ENCODE measurements at places on chromosomes 2 and 18. TPM values are rescaled to one million over a fixed set of nuclear protein-coding genes. Genes with fewer than 3 reads are reported as not detected.

DNA sequence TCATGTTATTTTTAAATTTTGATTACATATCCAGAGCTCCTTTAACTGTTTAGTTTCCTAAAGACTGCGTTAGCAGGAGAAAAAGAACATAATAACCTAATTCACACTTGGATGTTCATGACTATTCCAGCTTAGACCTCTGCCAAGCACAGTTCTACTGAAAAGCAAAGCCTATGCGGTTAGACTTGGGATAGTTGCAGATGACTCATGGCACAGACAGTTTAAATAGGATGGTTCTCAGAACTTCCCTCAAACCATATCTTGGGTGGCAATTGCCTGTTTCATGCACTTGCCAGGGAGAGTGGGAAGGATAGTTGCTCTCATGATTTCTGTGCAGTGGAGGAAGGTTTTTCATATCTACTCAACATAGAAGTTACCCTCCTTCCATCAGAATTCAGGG is 149.7 kb upstream of the KLHL29 start:
- DNase-seq, result no peak

DNA sequence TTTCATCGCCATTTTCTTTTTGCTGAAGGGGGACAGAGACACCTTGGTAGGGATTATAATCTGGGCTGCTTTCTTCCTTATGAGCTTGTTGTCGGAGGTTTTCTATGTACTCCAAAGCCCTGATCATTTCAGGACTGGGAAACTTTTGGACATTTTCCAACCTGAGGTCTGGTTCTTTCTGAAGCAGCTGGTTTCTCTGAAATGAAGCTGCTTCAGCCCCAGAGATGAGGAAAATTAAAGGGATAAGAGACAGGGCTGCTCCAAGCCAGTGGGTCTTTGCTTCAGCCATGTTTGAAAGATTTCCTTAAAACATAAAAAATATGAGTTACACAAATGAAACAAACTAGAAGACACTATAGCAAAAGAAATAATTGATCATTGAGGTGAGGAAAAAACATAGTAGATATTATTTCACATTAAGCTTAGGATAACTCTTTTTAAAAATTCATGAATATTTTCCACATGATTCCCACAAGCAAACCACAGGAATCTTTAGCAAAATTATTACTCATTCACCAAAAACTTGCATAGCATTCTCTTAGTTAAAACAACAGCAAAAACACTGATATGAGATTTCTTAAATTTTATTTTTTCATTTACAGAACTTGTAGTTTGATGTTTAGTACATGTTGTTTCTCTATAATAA is 3.0 kb downstream of the SCG2 start:
- DNase-seq, result no peak

The CD8B gene
- 2.8 TPM for total RNA-seq

The TWIST2 gene
- not detected for total RNA-seq

The FBXO15 gene
- 1.2 TPM for total RNA-seq

DNA sequence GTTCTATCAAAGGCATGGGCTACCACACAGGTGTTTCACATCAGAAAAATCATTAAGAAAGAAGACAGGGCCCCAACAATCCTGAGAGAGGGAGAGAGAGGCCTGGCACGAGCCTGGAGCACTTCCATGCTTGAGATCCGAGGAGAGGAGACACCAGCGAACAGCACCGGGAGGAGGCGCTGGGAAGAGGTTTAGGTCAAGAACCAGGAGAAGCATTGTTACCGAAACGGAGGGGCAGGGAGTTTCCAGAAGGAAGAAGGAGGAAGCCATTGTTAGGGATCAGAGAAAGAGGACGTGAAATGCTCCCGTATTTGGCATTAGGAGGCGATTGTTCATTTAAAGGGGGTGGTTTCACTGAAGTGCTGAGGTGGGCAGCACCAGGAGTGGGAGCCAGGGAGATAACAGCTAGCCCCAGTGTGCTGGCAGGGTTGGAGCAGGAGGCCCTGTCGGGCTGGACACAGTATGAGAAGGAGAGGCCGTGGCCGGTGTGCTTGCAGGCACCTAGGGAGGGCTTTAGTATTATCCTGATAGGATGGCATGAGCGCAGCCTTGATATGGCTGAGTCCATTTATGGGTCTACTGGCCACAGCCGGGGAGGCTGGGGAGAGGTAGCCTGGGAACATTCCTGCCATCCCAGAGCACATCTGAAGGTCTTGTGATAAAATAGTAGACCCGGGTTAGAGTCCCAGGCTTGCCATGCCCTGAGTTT is 244.9 kb downstream of the KLHL29 start:
- DNase-seq, result no peak

GRCh38 chr2:150427298-150427697 is 60.2 kb downstream of the RND3 start:
- DNase-seq, result no peak

DNA sequence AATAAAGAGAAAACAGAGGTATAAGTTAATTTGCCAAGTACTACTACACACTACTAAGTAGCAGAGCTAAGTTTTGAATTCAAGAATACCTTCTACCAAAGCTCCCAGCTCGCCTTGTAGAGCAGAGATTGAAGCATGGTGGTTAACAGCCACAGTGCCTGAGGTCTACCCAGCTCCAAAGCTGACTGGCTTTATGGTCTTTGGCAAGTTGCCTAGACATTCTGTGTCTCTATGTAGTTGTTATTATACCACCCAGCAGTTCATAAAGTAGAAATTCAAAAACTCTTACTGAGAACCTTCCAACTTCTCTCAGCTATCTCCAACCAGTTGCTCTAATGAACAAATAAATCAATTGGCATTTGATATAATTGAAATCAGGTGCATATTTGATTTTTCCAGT is 87.8 kb downstream of the PDE11A start:
- no peak for DNase-seq

The ATP5MC3 gene
- 414 TPM for total RNA-seq

GRCh38 chr2:30503007-30503694 is 56.1 kb downstream of the LCLAT1 start:
- DNase-seq, result no peak

The PAIP2B gene
- 2.5 TPM for total RNA-seq

The AQP12B gene
- total RNA-seq, result not detected

The DNAJC5G gene
- not detected for total RNA-seq

The CACNB4 gene
- total RNA-seq, result 1.5 TPM

The SLC5A7 gene
- not detected for total RNA-seq

The CD207 gene
- total RNA-seq, result not detected

DNA sequence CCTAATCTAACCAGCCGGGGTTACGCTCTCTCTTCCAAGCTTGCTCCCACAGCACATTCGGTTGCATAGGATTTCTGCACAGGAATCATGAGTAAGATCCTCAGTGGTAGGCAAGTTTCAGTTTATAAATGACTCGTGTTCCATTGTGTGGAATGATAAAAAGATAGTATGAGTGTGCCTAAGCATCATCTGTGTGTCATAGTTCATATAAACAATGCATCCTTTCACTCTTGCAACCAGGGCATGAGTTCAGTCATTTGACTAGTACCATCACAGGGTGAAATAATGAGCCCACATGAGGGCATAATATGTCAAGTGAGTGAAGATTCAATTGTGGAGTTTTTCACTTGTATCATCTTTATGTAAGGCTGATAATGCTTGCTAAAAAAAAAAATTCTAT is 417.1 kb upstream of the CDH2 start:
- DNase-seq, result no peak

DNA sequence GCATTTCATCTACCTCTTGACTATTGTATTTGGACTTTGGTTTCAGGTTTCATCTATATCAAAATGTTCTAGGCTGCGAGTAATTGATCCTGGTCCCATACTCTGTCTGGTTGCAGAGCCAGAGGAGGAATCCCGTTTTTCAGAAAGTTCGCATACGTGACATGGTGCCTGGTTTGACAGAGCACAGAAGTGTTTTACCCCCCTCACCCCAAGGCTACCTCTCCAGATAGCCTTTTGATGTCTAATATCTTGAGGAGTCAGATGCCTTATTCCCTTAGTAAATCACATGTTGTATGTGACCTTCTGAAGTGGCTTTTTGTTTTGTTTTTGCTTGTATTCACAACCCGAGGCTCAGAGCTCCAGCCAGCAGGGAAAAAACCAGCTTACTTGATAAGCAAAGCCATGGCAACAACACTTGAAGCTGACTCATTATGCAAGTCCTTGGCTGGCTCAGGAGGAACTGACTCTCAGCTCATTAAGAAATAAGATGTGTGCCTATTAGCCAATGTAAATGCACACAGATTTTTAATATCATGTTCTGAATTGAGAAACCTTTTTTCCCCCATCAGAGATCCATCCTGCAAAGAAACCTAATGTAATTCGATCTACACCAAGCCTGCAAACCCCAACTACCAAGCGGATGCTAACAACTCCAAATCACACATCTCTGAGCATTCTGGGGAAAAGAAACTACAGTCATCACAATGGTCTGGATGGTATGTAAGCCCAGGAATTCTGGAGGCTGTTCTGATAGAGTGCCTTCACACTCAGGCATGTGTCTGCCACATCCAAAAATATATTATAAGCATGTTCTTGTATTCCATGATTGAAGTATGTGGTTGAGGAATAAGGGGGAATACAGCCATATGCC is 41.4 kb downstream of the OXER1 start:
- no peak for DNase-seq

The LRP2 gene
- 2.6 TPM for total RNA-seq

DNA sequence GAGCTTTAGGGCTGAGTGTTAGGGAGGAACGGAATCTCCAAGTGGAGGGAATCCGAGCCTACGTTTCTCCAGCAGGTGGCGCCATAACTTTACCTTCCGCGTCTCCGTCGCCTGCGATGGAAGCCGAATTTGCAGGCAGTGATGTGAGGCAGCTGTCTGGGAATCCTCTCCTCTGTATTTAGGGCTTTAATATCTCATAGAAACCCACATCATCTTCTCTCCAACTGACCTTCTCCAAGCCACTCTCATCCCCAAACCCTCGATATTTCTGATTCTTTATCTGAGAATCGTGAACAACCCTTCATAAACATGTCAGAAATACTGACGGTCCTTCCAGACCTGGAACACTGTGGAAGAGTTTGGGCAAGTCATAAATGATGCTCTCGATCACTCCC is 27.5 kb downstream of the SIX2 start:
- no peak for DNase-seq

DNA sequence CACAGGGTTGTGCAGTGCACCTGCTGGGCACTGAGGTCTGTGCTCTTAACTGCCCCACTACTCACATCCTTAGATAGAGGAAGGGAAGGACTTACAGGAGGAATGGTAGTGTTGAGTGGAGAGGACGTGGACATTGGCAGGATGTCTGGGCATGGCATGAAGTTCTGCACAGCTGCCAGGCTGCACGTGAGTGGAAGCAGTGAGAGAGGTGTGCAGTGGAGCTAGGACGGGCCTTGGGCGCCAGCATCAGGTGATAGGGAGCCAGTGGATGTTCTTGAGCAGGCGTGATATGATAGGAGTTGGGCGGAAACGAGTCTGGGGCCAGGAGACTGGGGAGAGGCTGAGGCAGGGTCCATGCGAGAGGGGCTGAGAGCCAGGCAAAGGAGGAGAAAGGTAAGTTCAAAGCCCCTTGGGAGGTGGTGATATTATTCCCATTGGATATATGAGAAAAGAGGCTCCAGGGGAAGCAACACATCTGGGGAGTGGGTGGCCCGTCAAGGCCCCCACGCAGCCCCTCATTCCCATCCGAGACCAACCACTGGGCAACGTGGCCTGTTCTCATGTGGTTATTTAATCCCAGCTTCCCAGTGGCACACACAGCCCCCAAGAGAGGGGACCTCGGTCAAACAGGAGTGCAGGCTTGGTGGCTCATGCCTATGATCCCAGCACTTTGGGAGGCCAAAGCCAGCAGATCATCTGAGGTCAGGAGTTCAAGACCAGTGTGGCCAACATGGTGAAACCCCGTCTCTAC is 45.7 kb upstream of the SNED1 start:
- no peak for DNase-seq

DNA sequence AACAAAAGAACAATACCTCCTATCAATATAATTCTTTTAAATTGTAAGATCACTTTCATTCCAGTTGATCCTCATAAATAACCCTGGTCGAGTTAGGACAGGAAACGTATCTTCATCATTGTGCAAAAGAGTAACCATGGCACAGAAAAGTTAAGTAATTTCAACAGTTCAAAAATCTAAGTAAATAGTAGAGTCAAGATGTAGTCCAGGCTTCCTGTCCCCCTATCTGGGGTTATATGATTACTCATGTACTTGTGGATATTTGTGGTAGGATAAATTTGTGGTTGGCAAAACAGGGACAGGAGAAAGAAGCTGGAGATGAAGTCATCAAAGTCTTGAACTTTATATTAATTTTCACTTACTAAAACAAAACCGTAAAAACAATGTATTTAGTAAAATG is 772.6 kb downstream of the TSN start:
- no peak for DNase-seq

The KYNU gene
- total RNA-seq, result not detected

- no peak for DNase-seq
These were observed 630.9 kb upstream of the FAM98A start for GRCh38 chr2:34229998-34230397.

The INPP5D gene
- 71.1 TPM for total RNA-seq

- no peak for DNase-seq
These were observed 51.9 kb downstream of the CACNB4 start for GRCh38 chr2:152046940-152047339.

The ODC1 gene
- total RNA-seq, result 75.3 TPM

The CDCA7 gene
- 82.5 TPM for total RNA-seq

The TNP1 gene
- total RNA-seq, result not detected

The ZSCAN30 gene
- total RNA-seq, result 17.6 TPM

DNA sequence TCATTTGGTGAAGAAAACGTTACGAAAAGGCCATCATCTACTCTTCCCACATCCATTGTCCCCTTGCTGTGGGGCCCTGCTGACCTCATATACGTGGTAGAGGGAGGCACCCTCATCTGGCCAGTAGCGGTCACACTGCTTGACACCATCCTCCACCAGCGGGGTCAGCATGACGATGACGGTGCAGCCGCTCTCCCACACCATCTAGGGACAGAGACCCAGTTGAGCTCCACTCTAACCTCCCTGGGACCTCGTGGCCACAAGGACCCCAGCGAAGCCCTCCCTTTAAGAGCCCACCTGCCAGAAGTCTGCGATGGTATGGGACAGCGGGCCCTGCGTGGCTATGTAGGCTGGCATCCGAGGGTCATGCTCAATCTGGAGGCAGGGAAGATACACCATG is 13.1 kb downstream of the PTPRN start:
- no peak for DNase-seq

DNA sequence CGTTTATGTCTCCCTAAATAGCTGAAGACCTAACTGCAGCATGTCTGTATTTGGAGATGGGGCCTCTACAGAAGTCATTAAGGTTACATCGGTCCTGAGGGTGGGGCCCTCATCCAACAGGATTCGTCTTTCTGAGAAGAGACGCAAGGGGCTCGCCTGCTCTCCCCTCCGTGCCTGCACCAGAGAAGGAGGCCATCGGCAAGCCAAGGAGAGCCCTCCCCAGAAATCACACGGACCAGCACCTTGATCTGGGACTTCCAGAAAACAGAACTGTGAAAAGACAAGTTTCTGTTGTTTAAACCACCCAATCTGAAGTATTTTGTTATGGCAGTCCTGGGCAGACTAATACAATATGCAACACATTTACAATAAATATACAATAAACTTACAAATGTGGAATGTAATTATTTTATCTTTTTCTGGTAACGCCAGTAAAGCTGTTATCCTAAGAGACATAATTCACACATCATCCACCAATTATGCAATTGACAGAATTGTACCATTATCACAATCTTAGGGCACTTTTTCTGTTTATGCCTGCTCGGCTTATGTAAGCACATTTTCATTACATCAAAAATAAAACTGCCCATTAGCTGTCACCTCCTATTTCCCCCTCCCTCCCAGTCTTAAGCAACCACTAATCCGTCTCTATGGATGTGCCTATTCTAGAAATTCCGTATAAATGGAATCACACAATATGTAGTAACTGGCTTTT is 6.1 kb downstream of the HSBP1L1 start:
- DNase-seq, result no peak

- no peak for DNase-seq
These were observed 350.3 kb downstream of the LRATD1 start for GRCh38 chr2:14982790-14983189.

Data from activated naive CD4-positive, alpha-beta T cell treated with anti-CD3 and anti-CD28 coated beads, Interleukin-2, amount 50 U/mL, for 72 hours (primary cell).